ENCODE measurements at places on chromosomes 11 and 22.

- no peak for DNase-seq
These were observed 56.5 kb downstream of the MIAT start for GRCh38 chr22:26713823-26714449.

DNA sequence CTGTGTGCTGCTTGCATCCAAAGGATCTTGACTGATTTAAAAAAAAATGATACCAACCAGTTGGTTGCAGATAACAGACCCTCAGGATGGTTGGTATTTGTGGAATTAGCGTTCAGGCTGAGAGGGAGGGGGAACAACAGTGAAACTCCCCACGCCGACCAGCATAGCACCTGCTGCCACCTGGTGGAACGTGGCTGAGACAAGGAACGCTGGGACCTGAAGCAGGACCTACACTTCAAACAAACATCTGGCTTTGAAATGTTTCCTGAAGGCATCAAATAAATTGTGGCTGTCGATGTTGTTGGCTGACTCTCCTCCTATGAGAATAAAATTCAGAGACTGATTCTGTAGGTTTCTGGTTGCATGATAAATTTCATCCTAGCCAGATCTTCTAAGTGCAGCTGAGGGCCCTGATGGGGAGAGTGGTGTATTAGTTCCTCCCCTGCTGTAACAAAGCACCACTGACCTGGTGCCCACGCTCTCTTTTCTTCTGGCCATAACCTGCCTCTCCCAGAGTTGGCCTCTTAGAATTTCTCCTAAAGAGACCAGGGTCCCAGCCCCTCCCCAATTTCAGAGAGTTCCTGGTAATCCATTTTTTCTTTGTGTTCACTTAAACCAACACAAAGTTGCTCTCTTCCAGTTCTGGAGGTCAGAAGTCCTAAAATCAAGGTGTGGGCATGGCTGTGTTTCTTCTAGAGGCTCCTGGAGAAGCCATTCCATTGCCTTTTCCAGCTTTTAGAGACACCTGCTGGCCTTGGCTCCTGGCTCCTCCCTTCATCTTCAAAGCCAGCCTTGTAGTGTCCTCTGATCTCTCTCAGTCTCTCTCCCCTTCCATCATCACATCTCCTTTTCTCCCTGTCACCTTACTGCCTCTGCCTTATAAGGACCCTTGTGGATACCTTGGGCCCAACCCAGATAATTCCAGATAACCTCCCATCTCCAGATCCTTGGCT is 17.3 kb downstream of the APOL2 start:
- DNase-seq = no peak

GRCh38 chr22:19748991-19749664 is 11.4 kb upstream of the TBX1 start:
- no peak for DNase-seq

- no peak for DNase-seq
These were observed 1.5 kb downstream of the OAF start for GRCh38 chr11:120212259-120212878.

- no peak for DNase-seq
These were observed 83.9 kb downstream of the NCAM1 start for GRCh38 chr11:113045146-113045545.

DNA sequence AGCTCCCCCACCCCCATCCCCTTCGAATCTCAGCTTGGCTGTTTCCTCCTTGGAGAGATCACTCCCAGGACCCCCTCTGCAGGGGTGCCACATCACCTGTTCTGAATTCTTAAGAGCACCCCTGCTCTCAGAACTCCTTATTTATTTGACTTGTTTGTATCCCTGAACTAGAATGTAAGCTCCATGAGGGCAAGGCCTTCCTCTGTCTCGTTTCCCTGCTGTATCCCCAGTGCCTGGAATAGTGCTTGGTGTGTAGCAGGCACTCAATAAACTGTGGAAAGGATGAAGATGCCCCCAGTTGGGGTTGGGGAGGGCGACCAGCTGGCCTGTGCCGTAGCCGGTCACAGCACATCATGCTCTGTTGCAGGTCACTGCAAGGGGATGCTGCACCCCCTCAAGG is 3.6 kb upstream of the MDK start:
- no peak for DNase-seq

GRCh38 chr11:72828081-72828567 is 13.9 kb downstream of the ATG16L2 start:
- DNase-seq = no peak

GRCh38 chr11:104823657-104824056 is 74.6 kb downstream of the CASP12 start:
- no peak for DNase-seq

GRCh38 chr22:47781024-47781423 is 1018.6 kb downstream of the TBC1D22A start:
- no peak for DNase-seq

DNA sequence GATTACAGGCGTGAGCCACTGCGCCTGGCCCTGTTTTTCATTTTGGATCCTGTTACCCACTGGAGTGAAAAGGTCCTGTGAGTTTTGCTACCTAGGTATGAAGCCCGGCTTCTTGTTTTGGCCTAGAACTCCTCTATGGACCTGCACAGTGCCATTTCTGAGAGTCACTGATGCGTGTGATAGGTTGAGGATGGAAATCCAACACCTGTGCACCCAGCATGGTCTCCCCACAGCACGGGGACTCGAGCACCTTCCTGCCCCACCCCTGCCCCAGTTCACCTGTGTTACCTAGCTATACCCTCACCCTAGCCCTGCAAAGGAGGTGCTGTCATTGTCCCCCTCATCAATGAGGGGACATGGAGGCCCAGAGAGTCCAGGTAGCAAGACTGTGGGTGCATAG is 5.1 kb downstream of the FBLN1 start:
- no peak for DNase-seq

DNA sequence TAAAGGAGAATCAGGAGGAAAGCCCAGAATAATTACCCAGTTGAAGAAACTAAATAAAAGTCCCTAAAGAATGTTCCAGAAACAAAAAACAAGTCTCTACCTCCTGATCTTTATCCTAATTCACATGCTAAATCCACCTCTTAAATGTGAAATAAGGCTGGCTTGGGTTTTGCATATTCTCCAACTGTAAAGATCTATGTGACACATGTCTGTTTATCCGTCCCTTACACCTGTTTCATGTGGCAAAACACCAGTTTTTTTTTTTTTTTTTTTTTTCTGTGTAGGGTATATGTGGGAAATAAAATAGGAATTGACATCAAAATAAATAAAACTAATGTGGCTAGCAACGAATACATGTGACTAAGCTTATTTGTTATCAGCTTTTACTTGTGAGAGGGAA is 70.5 kb downstream of the NARS2 start:
- DNase-seq = no peak

DNA sequence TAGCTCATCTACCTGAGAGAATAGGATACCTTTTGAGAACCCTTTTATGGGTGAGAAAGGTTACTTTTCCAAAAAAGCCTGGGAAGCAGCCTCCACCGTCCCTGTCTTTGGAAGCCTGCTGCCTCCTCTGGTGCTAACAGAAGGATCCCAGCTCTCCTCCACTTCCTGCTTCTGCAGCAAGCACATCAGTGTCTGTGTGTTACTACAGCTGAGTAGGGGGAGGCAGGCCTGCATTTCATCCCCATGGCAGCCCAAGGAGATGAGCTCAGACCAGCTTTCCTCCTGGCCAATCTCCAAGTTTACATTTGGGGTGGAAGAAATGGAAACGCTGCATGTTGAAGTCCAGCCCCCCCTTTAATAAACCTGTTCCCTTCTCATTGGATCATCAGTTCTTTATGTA is 7.4 kb upstream of the CCDC34 start:
- DNase-seq = no peak

DNA sequence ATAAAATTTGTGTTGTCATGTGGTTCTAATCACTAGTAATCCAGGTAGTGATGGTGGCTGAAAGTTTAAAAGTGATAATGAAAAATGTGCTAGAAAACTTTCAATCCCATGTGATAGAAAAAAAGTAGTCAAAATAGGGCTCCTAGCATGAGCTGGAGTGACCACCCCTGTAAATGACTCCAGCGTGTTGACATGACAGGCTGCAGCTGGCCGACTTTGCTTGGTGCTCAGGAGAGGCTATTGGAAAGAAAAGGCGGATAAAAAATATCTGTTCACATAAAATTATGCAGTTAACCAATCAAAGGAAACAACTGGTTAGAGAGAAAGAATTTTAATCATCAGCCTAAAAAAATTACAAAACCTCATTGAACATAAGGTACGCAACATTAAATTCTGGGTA is 16.9 kb upstream of the MTCH2 start:
- DNase-seq = no peak

DNA sequence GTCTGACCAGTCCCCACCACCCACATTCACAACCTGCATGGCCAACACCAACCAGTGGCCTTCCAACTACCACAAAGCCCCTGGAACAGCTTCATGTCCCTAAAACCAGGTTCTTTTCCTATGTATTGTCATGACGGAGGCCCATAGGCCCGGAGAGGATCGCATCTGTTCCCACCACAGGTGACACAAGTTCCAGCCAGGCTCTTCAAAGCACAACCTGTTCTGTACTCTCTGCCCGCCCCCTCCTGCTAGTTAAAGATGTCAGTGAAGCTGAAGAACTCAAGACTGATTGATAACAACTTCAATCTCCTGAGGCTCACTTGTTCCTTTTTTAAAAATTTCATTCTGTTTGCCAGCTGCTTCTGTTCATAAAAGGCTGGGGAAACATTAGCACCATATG is 121.1 kb upstream of the GUCY1A2 start:
- no peak for DNase-seq

GRCh38 chr22:29136782-29137700 is 64.2 kb downstream of the KREMEN1 start:
- no peak for DNase-seq

DNA sequence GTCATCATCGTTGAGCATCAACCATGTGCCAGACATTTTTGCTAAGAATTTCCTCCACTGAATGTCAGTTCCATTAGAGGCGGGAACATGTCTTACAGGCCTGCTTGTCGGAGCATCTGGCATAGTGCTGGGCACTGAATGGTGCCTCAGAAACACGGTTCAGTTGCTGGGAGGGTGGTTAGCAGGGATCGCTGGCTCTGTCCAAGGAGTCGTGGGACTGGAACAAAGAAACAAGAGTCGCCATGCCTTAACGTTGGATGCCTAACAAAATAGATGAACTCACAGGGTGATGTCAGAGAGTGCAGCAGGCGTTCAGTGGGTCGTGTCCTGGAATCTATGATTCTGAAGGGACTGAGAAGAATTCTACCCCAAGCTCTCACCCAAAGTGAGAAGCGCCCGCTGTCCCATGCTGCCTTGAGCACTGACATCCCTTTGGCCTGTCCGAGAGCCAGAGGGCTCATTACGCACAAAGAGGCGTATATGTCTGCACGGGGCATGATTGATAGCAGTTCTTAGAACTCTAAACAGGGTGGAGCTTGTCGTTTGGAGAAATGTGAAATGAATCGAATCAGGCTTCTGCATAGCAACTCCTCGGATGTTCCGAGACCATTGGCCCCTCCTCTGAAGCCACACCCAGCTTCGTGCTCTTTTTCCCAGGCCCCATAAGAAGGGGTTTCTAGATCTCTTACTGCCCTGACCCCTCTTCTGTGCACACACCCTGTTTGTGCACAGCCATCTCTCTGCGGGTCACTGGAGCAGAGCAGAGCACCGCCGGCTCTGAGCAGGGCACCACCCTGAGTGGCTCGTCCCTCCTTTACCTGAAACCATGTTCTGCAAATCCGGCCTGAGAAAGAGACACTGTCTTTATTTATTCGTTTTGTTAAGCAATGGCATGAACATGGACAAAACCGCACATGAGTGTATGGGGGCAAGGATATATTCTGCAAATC is 113.1 kb upstream of the B3GAT1 start:
- no peak for DNase-seq

DNA sequence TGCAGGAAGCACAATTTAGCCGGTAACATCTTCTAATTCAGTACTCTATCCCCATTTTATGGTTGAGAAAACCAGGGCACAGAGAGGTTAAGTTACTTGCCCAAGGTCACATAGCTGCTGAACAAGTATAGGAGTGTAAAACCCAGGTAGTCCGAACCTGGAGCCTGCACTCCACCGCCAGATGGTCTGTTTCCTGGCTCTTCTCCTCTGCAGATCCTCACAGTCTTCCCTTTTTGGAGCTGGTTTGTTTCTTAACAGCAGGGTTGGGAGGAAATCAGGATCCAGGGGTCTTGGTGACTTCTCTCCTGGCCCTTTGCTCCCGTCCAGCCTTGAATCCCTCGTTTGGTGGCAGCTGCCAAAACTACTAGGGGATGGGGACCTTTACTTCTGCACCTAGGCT is 12.0 kb downstream of the TSPAN18 start:
- DNase-seq = no peak

DNA sequence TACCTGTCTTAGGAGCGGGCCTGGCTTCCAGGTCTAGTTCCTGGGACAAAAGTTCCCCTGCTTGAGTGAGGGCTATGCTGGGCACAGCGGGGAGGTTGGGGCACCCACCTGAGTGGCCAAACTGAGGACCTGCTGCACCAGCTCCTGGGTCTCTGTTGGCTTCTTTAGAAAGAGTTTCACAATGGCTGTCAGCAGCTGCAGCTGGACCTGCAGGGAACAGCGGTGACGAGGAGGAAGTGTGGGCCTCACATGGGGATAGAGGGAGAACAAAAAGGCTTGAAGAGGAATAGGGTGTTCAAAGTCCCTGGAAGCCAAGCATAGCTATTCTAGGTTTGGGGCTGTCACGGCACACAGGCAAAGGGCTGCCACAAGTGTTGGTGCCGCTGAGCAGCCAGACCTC is 26.7 kb upstream of the RASL10A start:
- DNase-seq = no peak

DNA sequence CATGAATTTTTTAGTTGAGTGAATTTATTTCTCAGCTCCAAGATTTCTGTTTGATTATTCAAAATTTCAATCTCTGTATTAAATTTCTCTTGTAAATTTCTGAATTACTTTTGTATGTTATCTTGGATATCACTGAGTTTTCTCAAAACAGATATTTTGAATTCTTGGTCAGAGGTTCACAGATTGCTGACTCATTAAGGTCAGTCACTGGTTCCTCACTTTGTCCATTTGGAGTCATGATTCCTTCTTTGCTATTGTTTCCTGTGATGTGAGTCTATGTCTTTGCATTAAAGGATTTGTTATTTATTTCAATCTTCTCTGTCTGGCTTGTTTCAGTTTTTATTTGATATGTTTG is 10.2 kb upstream of the IL17RA start:
- DNase-seq = no peak

DNA sequence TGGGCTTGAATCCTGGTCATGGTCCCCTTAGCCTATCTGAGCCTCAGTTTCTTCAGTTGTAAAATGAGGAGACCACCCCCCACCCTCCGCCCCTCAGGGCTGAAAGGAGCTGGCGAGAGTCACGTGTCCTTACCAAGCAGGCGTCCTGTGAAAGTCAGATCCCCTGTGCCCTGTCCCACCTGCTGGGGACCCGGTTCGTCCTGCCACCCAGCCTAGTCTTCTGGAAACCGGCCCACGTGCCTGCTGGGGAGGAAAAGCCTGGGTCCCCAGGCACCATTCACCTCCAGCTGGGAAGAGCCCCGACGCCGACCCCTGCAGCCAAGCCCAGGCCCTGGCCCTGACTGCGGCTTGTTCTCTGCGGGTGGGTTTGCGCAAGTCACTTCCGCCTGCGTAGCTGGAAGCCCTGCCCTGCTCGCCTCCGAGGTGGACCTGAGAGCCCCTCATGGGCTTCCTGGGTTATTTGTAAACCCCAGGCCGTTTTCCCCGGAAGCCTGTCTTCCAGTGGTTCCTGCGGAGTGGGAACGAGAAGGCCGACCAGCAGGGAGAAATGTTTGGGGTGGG is 679 bp upstream of the SSH3 start:
- no peak for DNase-seq

Measured in stimulated activated naive B cell treated with anti-CD40 and anti-IgM and Interleukin-4, amounts not matched to agents 10 μg/mL and 1 μg/mL and 100 μg/mL, for 72 hours (primary cell).